ENCODE measurements at places on chromosomes 12 and 14. TPM values are rescaled to one million over a fixed set of nuclear protein-coding genes. Genes with fewer than 3 reads are reported as not detected.

AKAP3 gene
- 0.66 TPM for total RNA-seq

BCL11B gene
- 65.7 TPM for total RNA-seq

PHETA1 gene
- 1.5 TPM for total RNA-seq

PTPRB gene
- not detected for total RNA-seq

TMEM119 gene
- total RNA-seq = 0.09 TPM

NKX2-1 gene
- total RNA-seq = not detected

TEAD4 gene
- total RNA-seq = 0.32 TPM

ITGB7 gene
- 71.4 TPM for total RNA-seq

ADAM21 gene
- total RNA-seq = not detected

CCDC198 gene
- not detected for total RNA-seq

C12orf56 gene
- total RNA-seq = not detected

MOAP1 gene
- 14.9 TPM for total RNA-seq

IL23A gene
- 9.6 TPM for total RNA-seq

ZC2HC1C gene
- 1.8 TPM for total RNA-seq

GPRC5D gene
- not detected for total RNA-seq

PYGL gene
- total RNA-seq = 1.8 TPM

SLC2A14 gene
- total RNA-seq = 0.09 TPM

RPS29 gene
- total RNA-seq = 2,240 TPM

CMA1 gene
- total RNA-seq = not detected

DTX1 gene
- total RNA-seq = 17.3 TPM

HOXC10 gene
- not detected for total RNA-seq

ACAD10 gene
- total RNA-seq = 31.4 TPM

CLEC14A gene
- total RNA-seq = not detected
